NCI-H2081 (cell line): ENCODE measurements at places on chromosomes 2 and 18.
A peak's percentile ranks its signal among the peaks of the same experiment; 100 is the strongest.

DNA sequence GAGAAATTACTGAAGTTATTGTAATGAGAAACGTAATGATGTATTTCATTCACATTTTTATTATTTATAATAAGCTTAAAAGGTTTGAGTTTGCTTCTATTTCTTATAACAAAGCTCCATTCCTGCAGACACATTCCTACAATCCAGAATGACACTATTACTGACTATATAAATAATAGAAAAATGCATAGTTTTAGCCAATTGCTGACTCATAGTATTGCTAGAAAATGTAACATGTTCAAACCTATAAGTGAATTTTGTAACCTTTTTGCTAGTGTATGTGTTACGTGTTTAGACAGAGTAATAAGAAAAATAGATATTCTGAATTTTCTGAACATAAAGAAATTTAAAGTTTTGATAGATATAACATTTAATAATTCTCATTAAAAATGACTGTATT lies 9.3 kb upstream of the VWC2L start:
- no peak for DNase-seq

- no peak for DNase-seq
Measured at GRCh38 chr2:203743441-203743981, 37.1 kb downstream of the CD28 start.

DNA sequence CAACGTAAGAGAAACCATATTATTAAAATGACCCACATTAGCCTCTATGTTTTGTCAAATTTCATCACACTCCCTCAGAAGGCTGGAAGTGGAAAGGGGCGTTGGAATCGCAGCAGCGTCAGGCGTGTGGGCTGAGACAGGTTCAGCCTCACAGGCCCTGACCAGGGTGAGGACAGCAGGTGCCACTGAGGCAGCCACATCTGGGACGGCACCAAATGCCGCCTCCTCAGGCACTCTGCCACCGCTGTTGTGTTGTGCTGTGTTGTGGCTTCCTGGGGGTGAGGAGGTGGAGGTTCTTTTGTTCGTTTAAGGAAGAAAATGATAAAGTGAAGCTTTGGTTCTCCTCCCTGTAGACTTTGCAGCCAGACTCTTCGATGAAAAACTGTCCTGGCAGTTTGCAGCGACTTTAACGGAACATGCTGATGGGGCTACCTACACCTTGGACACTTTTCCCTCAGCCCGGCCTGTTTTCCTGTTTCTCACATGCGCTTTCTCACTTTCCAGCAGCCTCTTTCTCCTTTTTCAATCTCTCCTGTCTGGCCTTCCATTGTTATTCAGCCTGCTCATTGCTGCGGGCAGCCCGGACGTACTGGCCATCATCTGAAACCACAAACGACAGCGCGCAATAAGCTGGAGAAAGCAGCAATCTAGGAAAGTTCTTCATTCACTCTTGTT lies 44.9 kb upstream of the SALL3 start:
- no peak for DNase-seq

- DNase-seq, result peak; percentile 96
Measured at GRCh38 chr2:233460726-233461441, 105.7 kb downstream of the USP40 start.

DNA sequence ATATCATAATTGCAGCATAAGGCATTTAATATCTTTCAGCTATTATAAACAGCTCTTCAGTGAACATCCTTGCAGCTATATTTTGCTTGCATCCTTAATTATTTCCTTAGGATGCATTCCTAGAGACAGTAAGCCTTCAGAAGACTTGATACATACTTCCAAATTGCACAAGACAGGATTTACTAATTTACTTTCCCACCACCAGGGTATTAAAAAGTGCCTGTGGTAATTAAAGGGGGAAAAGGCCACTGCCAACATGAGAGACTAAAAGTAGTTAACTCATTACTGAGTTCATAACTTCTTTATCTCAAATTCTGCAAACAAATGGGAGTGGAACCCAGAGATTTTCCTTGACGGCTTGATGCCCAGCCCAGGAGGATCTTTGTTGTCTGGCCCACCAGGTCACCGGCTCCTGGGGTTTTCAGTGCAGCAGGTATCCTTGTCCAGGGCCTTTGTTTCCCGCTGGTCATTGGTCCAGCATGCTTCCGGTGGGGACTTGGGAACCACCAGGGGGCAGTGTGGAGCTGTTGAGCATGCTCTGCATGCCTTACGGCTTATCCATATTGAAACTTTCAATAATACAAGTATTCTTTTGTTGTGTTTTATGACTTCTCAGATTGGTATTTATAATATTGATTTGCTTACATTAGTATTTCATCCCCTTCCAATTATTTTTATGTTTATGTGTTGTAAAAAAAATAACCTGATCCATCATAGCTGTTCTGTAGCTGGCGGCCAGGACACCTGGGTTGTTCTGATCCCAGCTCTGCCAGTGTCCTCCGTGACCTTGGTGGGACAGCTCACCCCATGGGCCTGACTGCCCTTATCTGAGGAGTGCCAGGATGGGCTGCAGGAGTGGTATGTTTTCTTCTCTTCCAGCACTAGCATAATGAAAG lies 61.4 kb downstream of the TGOLN2 start:
- DNase-seq, result no peak

DNA sequence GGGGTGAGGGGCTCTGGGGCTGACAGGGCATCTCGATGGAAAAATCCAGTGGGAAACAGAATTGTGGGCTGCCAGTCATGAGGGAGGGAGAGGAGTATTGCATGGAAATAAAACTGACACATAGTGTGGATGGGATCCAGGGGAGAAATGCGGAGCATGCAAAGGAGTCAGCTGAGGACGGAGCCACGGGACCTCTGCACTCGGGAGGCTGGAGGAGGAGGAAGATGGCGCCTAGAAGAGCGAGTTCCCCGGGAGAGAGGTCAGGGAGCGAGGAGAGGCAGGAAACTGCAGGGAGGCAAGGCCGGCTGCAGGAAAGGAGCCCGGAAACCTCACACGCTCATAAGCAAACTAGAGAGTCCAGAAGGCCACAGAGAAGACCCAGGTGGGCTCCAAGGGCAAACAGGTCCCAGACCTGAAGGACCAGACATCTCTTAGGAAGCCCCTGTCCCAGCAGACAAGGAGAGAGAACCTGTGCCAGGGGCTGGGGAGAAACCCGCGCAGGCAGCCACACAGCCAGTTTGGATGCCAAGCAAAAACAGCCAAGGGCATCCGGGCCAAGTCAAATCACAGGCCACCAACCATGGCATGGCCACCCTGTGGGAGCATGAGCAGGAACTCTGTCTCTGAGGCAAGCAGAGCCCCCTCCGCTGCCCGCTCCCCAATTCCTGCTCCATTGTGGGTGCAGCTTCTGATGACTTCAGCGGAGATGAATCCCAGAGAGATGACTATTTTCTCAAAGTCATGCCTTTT lies 218.8 kb upstream of the ID2 start:
- no peak for DNase-seq

- peak; percentile 57 for DNase-seq
Measured at GRCh38 chr2:26274058-26274613, 29.4 kb downstream of the HADHB start.

DNA sequence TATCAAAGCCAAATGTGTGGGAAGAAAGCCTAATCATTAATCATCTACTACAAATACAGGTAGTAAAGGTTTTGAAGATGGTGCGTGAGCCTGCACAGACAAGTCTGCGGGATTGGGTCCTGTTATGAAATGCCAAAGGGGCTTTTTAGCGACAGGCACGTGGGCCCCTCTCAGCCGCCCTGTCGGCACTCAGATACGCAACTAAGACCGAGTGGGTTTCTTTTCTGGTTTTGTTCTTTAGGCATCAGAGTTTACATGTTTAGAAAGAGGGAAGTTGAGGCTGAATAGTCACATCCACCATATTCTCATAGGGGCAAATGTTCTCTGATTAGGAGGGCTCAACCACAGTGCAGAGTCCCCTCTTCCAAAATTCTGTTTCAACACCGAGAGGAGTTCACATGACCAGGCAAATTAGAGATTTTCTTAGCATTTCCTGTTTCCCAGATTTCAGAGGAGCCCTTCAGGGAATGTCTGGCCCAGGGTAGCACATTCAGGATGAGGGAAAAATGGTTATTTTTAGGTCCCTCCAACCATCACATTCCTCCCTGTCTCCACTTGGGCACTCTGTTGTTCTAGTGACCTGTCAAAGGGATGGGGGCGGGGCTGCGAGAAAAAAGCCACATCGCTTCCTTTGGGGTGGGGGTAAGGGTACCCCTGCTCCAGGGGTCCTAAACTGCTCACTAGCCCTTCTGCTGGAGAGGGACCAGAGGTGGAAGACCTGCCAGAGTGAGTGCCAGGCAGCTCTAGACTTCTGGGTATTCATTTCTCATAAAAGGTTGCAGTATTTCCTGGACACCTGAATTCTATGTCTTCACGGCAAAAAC lies 159.2 kb downstream of the BCL2 start:
- DNase-seq, result no peak

DNA sequence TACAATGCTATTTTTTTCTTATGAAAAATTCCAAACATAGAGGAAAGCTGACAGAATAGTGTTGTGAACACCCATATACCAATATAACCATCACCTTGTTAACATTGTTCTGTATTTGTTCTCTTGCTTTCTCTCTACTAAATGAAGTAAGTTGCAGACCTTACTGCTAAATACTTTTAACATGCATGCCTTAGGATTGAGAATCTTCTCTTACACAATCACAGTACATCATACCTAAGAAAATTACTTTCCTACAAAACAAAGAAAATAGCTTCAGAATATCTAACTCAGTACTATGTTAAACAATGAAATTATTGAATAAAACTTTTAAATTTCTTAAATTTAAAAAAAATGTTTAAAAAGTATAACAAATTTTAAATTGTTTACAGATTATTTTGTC lies 136.5 kb downstream of the UBR3 start:
- no peak for DNase-seq

DNA sequence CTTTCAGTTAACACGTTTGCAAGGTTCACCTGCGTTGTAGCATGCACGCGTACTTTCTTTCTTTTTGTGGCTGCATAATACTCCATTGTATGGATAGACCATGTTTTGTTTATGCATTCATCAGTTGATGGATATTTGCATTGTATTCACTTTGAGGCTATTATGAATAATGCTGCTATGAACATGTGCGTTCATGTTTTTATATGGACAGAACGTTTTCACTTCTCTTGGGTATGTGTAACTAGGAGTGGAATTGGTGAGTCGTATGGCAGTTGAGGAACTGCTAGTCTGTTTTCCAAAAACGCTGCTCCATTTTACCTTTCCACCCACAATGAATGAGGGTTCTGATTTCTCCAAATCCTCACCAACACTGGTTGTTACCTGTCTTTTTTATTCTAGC lies 244.3 kb downstream of the GLI2 start:
- DNase-seq, result no peak

- DNase-seq, result no peak
Measured at GRCh38 chr2:43105586-43106558, 120.5 kb downstream of the ZFP36L2 start.

DNA sequence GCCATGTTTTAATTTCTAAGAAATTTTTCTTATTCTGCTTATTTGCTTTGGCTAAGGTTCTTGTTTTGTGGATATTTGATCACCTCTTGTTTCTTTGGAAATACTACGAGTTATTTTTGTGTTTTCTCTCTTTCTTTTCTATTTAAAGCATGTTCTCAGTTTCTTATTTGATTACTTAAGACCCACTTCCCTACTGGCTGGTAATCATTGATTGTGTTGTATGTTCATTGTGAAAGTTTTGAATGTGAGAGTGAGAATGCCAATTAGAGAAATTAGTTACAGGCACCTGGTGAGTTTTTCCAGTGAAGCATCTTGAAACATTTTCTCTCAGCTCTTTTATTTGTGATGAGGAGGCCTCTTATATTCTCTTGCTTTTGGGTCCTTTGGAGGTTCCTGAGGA lies 226.7 kb upstream of the MC4R start:
- DNase-seq, result no peak

DNA sequence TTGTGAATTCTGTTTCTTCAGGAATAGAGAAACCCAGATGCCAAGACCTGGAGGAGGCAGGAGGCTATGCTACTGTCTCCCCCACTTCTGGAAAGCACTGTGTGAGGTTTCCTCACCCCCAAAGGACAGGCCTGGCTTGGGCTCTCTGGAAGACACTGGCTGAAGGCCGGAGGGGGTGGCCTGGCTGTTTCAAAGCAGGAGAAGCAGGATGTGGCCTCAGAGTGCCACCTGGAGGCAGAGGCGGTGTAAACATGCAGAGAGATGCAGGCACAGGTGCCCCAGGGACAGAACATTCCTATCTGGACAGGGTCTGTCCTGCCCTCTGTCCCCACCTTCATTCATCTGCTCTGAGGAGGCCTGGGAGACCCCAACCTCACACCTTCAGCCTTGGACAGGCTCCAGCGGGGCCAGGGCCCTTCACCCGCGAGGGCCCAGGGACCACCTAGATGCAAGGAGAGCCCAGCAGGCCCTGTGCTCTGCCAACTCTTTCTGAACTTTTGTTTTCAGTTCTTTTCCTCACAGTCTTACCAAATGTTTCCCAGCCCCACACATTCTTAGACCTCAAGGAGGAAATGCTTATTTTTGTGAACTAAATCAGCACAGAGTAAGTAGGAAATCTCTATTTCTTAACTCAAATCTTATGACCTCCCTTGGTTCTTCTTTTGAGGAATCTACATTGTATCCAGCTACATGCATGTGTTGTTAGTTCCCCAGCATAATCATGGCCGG lies 79.2 kb downstream of the LONRF2 start:
- peak; percentile 54 for DNase-seq

- no peak for DNase-seq
Measured at GRCh38 chr2:126658905-126659561, 3.1 kb downstream of the GYPC start.

DNA sequence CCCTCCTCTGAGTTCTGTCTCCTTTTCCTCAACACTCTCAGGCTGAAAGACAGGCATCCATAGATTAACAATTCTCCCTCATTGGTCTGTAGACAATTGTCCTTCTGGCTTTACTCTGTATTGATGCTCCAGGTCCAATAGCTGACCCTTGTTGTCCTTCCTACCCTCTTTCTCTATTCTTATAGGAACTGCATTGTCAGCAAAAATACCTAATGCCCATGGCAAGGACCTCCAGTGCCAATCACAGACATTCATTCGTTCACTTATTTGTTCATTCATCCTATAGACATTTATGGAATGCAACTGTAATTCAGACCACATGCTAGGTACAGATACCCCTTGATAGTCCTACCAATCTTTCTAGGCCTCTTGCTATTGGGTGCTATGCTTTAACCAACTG lies 69.8 kb upstream of the DTNA start:
- no peak for DNase-seq

DNA sequence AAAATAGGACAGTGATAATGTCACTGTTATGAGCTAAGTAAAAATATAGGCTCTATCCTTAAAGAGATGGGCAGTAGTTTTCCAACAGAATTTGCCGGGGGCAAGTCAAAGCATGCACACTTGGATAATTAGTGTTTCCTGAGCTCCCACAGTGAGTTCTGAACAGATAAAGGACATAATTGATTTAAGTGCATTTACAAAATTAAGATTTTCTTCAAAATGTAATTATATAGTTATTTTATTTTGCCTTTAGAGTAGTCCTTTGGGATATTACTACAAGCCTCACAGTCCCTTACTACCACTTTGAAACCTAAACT lies 107.6 kb downstream of the RAPGEF4 start:
- no peak for DNase-seq

GRCh38 chr18:50614838-50615237 lies 55.0 kb downstream of the MAPK4 start:
- no peak for DNase-seq

GRCh38 chr2:161486111-161486510 lies 70.0 kb downstream of the TBR1 start:
- no peak for DNase-seq
